Right cardiac atrium (tissue), 5 donors: ENCODE measurements at places on chromosomes 11 and 22. TPM values are rescaled to one million over a fixed set of nuclear protein-coding genes. Genes with fewer than 3 reads are reported as not detected.

Gene SMIM35
- total RNA-seq = not detected

Gene OTUB1
- total RNA-seq = 52.9 TPM

Gene CCDC89
- total RNA-seq = 0.91 TPM

Gene MFRP
- total RNA-seq = not detected

Gene RTN4RL2
- total RNA-seq = 1.4 TPM

Gene TBX1
- total RNA-seq = 0.19 TPM

Gene SHANK2
- total RNA-seq = 0.17 TPM

Gene SYCE3
- total RNA-seq = not detected

Gene MRGPRX3
- total RNA-seq = not detected

Gene PKNOX2
- 17.6 TPM for total RNA-seq

Gene GGTLC3
- not detected for total RNA-seq

Gene OR8D4
- total RNA-seq = 0.09 TPM
